ENCODE measurements at places on chromosomes 4 and X.
A peak's percentile ranks its signal among the peaks of the same experiment; 100 is the strongest.

- peak; percentile 36 for DNase-seq
Measured at GRCh38 chr4:55524844-55525571, 21.7 kb downstream of the CLOCK start.

DNA sequence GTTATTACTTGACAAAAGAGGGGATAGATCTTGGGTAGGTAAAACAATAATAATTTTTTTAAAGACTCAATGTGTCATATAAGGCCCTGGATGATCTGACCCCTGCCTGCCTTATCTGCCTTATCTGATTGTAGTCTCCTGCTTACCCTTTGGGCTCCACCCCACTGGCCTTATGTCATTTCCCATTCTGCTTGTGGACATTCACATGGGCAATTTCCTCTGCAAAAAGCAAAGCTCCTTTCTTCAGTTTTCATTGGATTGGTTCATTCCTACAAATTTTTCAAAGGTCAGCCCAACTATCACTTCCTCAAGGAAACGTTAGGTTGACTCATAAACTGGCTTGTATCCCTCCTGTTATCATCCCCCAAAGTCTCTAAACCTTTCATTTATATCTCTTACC is 15.7 kb upstream of the TET2 start:
- no peak for DNase-seq

- DNase-seq: no peak
Measured at GRCh38 chr4:105273230-105273629, 126.6 kb downstream of the TET2 start.

DNA sequence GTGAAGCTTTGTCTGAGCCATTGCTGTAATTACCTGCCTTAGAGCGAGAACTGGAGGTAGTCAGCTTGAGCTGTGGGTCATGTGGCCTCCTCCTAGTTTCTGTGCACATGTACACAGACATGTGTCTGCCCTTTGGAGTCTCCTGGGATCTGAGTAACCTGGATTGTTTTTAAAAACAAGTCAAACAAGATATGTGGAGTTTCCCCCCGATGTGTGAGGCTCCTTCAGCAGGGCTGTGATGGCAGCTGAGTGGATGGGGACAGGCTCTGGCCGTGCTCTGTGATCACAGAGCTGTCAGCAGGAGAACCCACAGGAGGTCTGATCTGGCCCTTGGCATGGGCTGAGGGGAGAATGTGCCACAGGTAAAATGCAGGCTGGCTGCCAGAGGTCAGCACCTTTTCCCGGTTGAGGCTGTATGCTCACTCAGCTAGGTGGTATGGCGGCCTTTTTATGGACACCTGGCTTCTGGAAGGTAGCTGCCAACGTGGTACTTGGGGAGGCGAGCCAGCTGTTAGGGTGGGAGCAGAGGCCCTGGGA is 38.4 kb downstream of the NOP14 start:
- no peak for DNase-seq

- DNase-seq: no peak
Measured at GRCh38 chrX:13692771-13693231, 3.9 kb downstream of the RAB9A start.

- DNase-seq: no peak
Measured at GRCh38 chrX:143121477-143121876, 95.7 kb downstream of the SPANXN4 start.

DNA sequence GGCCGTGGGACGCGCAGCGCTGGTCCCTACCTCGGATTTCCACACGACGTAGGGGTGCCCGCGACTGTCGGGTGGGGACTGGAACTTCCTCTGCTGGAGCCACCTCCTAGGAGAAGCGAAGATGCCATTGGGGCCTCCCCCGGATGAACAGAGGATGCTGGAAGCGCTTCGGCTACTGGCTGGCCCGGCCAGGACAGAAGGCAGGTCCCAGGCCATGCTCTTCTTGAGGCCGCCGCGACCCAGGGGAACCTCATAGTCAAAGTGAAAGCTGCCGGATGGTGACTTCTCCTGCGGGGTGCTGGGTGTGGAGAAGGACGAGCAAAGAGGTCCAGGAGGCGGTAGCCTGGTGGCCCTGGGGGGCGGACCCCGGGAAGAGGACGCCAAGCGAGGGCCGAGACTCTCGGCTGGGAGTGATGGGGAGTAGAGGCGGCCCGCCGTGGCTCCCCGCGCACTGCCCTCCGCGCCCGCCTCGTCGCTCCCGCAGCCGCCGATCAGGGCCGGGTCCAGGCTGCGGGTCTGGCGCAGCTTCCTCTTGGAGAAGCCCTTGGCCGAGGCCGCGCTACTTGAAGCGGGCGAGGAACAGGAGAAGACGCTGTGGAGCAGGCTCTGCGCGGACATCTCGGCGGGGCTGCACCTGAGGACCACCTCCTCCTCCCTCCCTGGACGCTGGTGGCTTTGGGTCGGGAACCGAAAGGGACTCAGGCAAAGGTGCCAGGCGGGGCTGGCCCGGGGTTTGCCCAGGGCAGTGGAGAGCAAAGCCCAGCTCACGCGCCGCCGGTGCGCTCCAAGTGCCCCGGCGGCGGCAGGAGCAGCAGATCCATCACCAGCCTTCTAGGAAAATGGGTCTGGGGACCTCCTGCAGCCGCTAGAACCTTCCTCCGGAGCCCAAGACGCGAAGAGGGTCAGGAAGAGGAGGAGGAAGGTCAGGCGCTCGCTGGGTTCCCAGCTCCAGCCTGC is 1.2 kb downstream of the ARHGAP6 start:
- peak; percentile 26 for DNase-seq

- no peak for DNase-seq
Measured at GRCh38 chr4:126247409-126247808, 932.7 kb downstream of the FAT4 start.

- DNase-seq: peak; percentile 55
Measured at GRCh38 chrX:134898440-134898839, 92.4 kb upstream of the SMIM10 start.

GRCh38 chrX:44765556-44765955 is 78.3 kb upstream of the DUSP21 start:
- peak; percentile 57 for DNase-seq

- no peak for DNase-seq
Measured at GRCh38 chr4:175441256-175441655, 370.8 kb downstream of the GPM6A start.

GRCh38 chrX:43940816-43941474 is 32.2 kb downstream of the NDP start:
- DNase-seq: peak; percentile 54

DNA sequence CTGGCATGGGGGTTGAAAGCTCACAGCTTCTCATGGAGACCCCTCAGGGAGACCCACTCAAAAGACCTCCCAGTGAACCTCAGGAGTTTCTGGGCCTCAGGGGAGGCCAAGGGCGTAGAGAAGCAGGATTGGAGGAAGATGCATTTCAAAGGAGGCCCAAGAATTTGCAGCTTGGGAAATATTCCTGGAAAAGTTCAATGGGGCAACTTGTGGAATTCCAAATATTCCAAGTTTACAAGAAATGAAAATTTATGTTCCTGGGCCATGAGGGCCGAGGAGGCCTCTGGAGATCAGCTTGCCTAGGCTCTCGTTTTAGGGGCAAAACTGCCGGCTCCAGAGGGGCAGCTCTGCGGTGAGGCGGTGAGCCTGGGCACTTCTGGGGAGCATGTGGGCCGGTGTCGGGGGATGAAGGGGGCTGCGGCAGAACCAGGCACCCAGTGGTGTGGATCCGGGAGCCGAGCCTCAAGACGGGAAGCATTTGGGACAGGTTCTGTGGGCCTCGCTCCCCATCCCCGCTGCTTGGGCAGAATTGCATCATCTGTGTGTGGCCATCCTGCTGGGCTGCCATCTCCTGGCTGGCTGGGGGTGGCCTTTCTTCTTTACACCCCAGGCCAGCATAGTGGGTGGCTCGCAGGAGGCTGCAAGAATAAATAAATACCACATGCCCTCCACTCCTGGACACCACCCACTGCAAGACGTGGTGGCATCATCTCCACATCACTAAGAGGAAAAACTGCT is 54.6 kb upstream of the GPR78 start:
- DNase-seq: no peak

GRCh38 chrX:115259238-115259875 is 25.5 kb upstream of the LRCH2 start:
- no peak for DNase-seq

DNA sequence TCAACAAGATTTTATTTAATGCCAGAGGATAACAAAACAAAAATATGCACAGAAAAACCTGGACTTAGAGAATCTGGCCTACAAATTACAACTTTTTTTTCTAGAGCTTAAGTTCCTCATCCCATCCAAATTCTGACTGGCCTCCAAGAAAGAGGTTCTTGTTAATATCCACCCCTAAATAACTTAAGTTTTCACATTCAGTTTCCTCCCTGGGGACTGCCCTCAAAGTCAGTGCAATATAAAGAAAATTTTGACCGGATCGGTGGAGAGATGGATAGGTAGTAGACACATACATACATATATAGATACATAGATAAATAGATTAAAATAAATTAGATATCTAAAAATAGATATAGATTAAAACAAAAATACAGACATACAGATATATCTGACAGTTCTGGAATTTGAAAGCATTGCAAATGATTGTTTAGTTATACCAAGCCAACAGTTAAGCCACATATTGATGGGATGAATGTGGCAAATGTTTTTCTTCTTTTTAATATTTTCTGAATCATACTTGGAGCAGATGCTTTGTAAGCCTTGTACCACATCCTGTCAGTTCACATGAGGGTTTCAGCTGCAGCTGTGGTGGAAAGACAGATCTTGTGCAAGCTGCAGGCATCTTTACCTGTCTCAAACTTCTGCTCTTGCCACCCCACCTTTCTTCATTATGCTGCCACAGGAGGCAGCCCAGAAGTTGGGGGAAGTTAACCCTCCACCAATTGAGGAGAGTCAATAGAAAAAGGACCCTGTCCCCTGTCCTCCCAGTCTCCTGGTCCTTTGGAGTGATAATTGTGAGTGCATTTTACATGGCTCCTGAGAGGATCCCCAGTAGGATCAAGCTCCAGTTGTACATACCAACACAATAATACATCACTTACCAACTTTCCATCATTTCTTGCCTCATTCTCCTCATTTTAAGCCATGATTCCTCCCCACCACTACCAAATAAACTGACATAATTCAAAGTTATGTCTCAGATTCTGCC is 58.5 kb upstream of the PRDM8 start:
- DNase-seq: peak; percentile 87

- DNase-seq: no peak
Measured at GRCh38 chr4:47084795-47085194, 53.4 kb downstream of the GABRB1 start.

- DNase-seq: peak; percentile 97
Measured at GRCh38 chrX:116272322-116272721, 101.8 kb downstream of the AGTR2 start.

DNA sequence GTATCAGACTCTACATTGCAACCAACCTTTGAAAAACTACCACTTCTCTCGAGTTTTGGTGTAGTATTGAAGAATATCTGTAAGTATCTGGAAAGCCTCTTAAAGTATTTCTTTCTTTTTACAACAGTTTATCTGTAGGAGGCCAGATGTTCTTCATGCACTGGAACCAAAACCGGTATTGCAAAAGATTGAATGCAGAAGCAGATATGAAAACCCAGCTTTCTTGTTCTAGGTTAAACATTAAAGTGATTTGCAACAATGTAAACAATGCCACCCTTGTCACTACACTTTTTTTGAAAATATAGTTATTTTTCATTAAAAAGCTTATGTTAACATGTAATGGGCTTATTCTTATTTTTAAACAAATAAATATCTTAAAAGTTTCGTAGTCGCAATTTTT is 27.2 kb downstream of the PLS3 start:
- no peak for DNase-seq

DNA sequence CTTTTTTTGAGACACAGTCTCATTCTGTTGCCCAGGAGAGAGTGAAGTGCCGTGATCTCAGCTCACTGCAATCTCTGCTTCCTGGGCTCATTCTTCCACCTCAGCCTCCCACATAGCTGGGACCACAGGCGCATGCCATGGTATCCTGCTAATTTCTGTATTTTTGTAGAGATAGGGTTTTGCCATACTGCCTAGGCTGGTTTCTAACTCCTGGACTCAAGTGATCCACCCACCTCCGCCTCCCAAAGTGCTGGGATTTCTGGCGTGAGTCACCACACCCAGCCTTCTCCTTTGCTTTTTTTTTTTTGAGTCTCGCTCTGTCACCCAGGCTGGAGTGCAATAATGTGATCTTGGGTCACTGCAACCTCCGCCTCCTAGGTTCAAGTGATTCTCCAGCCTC is 94.1 kb downstream of the PDS5A start:
- peak; percentile 47 for DNase-seq

- no peak for DNase-seq
Measured at GRCh38 chr4:152000518-152000917, 239.7 kb upstream of the GATB start.

GRCh38 chr4:40553995-40554394 is 75.7 kb downstream of the RBM47 start:
- no peak for DNase-seq

DNA sequence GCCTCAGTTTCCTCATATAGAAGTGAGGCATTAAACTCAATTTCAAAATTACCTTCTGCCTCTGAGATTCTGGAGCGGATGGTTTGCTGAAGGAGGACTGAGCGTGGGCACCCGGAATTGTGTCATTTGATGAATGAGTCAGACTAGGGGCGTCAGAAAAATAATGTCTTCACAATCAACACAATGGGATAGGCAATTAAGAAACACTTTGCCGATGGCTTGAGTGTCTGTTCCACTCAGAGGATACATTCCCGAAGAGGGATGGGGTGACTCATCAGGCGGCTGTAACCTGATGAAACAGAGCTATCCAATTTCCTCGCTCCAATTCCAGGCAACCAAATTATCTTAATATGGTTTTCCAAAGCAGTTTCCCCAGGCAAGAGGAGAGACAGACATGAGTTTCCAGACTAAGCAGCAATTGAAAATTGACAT is 1.2 kb upstream of the CHRNA9 start:
- peak; percentile 77 for DNase-seq

- DNase-seq: no peak
Measured at GRCh38 chr4:94448815-94449375, 2.8 kb upstream of the PDLIM5 start.

- DNase-seq: no peak
Measured at GRCh38 chrX:120310861-120311726, at the start of gene TMEM255A. TMEM255A (minus strand) TSS chrX:120311461; CDS start chrX:120311309, 152 bp downstream.

GRCh38 chrX:118153270-118153669 is 36.7 kb upstream of the KLHL13 start:
- DNase-seq: no peak

DNA sequence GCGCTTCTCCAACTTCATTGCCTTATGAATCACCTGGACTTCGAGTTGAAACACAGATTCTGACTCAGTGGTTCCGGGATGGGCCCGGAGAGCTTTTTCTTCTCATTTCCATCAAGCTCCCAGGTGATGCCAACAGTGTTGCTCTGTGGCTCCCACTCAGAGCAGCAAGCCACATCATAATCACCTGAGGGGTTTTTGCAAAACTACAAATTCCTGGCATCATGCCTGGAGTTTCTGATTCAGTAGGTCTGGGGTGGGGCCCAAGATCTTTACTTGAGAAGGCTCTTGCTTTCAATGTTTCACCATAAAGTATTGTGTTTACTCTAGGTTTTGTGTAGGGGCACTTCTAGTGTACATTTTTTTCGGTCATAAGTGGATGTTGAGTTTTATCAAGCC is 7.0 kb downstream of the MTM1 start:
- peak; percentile 52 for DNase-seq

- DNase-seq: no peak
Measured at GRCh38 chr4:151887816-151888180, 127.0 kb upstream of the GATB start.

Data from iris pigment epithelial cell (primary cell).